ENCODE measurements at places on chromosomes 7 and 10. TPM values are rescaled to one million over a fixed set of nuclear protein-coding genes. Genes with fewer than 3 reads are reported as not detected.

The FOXK1 gene
- total RNA-seq: 7.5 TPM

The AKR1D1 gene
- total RNA-seq: 93.9 TPM

The INSYN2A gene
- total RNA-seq: not detected

The TEX47 gene
- not detected for total RNA-seq

- no peaks in the 10 kb centered on the region for H3K4me1 ChIP-seq
- no peak overlapping the region for H3K27ac ChIP-seq
These were observed 219.7 kb downstream of the MTERF1 start for GRCh38 chr7:91660734-91661356.

GRCh38 chr7:36152756-36153570 lies at the start of gene EEPD1:
TSS of gene EEPD1 (plus strand) at chr7:36153254. CDS start at chr7:36154325, 1,071 bp downstream.
- H3K4me3 ChIP-seq: peak within 1 kb of the TSS; percentile 73
- DNase-seq: peak; percentile 100
- no peaks in the 10 kb centered on the region for H3K27me3 ChIP-seq
- no peaks in the 10 kb centered on the region for H3K36me3 ChIP-seq

DNA sequence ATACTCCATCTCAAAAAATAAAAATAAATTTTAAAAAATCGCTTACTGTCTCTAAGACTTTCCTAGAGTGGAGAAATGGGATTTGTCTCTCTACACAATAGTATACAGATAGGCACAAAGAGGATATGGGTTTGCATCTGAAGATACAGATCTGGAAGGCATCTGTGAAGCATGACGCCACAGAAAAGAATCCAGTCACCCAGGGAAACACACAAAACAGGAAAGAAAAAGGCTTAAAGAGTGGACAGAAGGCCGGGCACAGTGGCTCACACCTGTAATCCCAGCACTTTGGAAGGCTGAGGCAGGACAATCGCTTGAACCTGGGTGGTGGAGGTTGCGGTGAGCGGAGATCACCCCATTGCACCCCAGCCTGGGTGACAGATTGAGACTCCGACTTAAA lies 61.3 kb downstream of the SKIDA1 start:
- H3K36me3 ChIP-seq: no peaks in the 10 kb centered on the region
- DNase-seq: no peak
- no peak overlapping the region for H3K27ac ChIP-seq
- H3K27me3 ChIP-seq: no peaks in the 10 kb centered on the region

Data from liver (tissue), 10 donors.